ENCODE measurements at places on chromosomes 3 and 15. TPM values are rescaled to one million over a fixed set of nuclear protein-coding genes. Genes with fewer than 3 reads are reported as not detected.
A peak's percentile ranks its signal among the peaks of the same experiment; 100 is the strongest.

NRROS gene
- total RNA-seq: 1.9 TPM

CCR8 gene
- total RNA-seq: 1.0 TPM

RPP25 gene
- 3.3 TPM for total RNA-seq

ARHGEF26 gene
- total RNA-seq: 0.80 TPM

LTF gene
- total RNA-seq: 299 TPM

NUP210 gene
- total RNA-seq: 3.6 TPM

TBCCD1 gene
- 16.0 TPM for total RNA-seq

PATL2 gene
- total RNA-seq: not detected

FAM227B gene
- total RNA-seq: 7.6 TPM

ZNF80 gene
- total RNA-seq: not detected

CCR2 gene
- not detected for total RNA-seq

TIPARP gene
- 90.6 TPM for total RNA-seq

OCA2 gene
- not detected for total RNA-seq

DNA sequence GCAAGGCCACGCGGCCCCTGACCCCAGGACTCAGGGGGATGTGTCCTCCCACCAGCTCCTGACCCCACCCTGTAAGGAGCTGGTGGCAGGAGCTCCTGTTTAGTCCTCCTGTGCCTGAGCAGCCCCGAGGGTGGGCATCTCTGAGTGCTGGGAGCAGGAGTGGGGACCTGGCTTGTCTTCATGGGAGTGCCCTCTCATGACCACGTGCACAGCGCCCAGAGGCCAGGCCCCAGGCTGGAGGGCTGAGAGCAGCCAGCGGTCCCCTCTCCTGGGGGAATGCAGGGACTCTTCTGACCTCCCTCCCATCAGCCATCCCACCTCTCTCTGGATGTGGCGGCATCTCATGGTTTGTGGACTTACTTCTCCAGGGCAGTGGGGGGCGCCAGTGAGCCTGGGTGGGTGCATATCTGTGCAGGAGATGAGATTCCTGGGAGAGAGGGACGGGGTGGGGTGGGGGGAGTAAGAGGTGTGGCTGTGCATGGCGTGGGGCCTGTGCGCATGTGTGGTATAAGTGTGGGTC, 205.6 kb downstream of the TBC1D2B start:
- no peak for DNase-seq

- peak; percentile 43 for DNase-seq
Observed at GRCh38 chr3:194404365-194405140, 5.5 kb upstream of the GP5 start.

DNA sequence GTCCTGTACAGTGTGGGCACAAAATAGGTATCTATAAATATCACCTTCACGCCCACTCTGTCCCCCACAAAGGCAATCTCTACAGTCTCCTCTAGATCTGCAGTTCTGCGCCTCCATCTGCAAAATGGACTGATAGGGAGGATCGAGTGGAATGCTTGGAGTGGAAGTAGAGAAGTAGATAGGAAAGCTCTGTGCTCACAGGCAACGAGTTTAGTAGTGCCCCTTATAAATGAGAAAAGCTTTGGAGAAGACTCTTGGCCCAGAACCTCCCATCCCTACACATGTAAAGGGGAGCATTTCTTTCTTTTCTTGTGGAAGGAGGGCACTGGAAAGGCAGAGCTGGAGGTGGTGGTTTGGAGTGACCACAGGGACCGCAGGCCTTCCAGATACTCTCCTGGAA, 88.5 kb downstream of the ZNF621 start:
- DNase-seq: no peak

DNA sequence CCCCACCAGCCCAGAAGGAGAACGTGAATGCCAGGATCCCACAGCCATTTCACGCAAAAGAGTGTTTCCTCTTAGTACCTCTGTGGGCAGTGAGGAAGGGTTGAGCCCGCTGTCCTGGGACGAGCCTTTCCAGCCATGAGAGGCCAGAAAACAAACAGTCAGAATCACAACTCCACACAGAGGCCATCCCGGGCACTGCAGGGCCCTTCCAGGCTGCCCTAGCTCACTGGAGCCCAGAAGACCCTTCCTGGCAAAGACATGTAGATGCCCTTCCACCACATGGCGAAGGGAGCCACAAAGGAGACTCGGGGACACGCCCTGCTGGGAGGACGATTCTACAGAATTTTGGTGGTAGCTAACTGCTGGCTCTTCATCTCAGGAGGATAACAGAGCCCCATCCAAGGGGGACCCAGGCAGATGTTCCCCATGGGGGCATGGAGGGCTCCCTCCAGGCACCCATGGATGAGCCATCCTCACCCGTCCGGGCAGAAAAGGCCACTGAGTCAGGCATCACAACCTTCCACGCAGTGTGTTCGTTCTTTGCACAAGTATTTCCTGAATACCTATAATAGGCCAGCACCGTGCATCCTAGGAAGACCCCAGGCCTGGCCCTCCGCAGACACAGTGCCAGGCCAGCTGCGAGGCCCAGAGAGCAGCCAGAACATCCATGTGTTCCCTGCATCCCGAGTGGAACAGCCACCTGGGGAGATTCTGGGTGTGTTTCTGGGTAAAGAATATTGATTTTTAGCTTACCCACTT, 47.2 kb downstream of the SLC12A8 start:
- DNase-seq: no peak

DNA sequence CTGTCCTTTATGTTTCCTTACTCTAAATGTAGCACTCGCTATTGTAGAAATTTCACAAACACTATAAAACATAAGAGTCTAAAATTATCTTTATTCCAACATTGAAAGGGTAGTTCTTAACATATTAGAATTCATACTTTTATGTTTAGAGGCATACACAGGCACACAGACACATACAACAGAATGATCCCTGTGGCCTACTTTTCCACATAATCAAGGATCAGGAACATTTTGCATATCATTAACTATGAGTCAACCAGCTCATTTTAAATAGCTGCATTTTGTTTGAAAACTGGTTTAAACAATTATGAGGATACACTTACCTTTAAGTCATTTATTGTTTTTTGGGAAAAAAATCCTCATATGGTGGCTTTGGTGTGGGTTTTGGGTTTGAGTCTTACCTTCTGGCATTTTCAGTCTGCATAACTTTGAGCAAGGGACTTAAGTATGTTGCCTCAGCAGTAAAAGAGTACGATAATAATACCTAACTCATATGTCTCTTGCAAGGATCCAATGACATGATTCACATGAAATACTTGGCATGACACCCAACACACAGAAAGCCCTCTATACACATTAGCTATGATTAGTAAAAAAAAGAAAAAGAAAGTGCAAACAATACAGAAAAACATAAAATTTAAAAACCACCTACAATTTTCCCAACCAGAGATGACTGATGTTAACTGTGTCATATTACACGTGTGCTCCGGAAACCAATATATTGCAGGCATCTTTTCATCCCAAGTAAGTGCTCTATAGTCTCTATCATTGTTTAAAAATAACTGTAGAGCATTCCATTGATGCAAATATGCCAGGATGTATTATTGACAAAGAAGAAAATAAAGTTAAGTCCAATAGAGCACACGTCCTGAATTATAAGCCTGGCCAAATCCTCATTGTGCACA, 213.1 kb upstream of the ADAMTS9 start:
- peak; percentile 38 for DNase-seq

DNA sequence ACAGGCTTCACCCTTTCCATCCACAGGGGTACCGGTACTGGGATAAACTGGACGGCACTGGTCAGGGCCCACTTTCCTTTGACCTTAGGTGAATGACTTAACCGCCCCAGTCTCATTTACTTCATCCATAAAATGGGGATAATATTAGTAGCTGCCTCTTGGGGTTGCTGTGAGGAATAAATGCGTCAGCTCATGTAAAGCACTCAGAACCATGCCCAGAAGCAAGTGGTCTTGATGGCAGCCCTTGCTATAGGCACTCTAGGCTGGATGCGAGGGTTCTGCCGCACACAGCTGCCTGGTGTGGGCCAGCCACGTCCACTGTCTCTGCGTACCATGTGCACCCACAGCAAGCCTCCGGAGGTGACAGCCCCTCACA, 32.2 kb upstream of the FBLN2 start:
- no peak for DNase-seq

- no peak for DNase-seq
Observed at GRCh38 chr15:99993262-99993661, 260.0 kb upstream of the LYSMD4 start.

- DNase-seq: no peak
Observed at GRCh38 chr3:102485701-102486100, 50.9 kb downstream of the ZPLD1 start.

DNA sequence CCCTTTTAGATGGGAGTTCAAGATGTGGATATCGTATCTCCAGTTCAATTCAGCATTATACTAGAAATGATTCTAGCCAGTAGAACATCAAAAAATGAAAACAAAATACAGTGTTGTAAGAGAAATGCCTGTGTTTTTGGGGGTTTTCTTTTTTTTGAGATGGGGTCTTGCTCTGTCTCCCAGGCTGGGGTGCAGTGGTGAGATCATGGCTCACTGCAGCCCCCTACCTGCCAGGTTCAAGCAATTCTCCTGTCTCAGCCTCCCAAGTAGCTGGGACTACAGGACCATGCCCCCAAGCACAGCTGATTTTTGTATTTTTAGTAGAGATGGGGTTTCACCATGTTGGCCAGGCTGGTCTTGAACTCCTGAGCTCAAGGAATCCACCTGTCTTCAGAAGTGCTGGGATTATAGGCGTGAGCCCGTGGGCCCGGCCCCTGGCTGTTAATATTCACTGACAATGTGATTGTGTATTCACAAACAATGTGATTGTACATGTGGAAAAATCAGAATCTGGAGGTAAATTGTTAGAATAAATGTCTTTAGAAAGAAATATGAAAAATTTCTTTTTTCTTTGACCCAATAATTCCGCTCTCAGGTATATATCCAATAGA, 59.0 kb downstream of the ARIH1 start:
- DNase-seq: no peak

DNA sequence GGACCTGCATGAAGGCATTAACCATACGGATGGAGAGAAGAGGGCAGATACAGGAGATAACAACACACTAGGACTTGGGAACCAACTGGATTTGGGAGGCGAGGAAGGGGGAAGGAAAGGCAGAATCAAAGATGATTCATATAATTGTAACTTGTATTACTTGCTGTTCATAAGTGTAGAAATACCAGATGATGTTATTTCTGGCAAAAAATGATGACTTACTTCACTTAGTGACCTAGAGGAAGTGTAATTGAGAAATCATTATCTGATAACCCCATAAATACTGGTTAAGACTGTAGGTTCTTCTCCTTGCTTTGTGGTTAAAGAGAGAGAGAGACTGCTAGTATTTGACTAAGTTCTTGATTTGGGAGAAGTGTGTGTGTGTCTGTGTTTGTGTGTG, 50.5 kb upstream of the GK5 start:
- DNase-seq: peak; percentile 24

- no peak for DNase-seq
Observed at GRCh38 chr3:98952404-98952803, 50.9 kb upstream of the DCBLD2 start.

- no peak for DNase-seq
Observed at GRCh38 chr3:186060222-186060621, 48.7 kb downstream of the ETV5 start.

- no peak for DNase-seq
Observed at GRCh38 chr15:55707951-55708350, 35.0 kb downstream of the PRTG start.

DNA sequence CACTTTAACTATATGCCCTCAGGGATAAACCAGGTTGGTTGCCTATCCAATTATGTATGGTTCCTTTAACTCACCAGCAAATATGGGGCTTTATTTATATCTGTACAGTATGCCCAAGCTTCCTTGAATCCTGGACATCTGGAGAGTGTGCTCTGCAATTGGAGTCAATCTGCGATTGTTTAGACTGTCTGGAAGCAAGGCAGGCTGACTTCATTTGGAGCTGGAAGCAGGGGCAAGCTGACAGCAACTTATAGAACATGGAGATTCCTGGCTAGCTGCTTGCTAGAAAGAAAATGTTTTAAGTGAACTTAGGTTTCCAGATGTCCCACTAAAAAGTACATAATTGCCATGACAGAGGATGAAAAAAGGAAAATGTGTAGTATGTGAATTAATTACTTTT, 63.7 kb upstream of the TPRG1 start:
- DNase-seq: no peak

GRCh38 chr3:143551761-143552160, 296.5 kb downstream of the SLC9A9 start:
- DNase-seq: no peak

DNA sequence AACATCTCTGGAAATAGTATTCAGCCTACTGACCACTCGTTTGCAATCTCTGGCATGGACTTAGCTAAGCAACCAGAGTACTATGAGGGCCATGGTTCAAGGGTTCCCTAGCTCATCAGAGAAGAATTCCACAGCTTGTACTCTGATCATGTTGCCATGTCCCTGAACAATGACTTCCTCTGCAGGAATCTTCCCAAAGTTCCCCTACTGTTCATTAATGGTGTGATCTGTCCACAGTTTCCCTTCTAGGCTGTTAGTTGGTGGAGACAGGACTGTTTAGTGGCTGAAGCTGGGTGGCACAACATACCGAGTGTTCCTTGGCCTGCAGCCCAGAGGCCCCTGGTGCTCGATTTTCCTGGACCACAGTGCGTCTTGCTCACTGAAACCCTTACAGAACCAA, 44.4 kb upstream of the GALNT15 start:
- DNase-seq: peak; percentile 99

- DNase-seq: peak; percentile 6
Observed at GRCh38 chr3:48399387-48400172, 27.6 kb downstream of the FBXW12 start.

- no peak for DNase-seq
Observed at GRCh38 chr3:6079561-6080179, 781.2 kb upstream of the GRM7 start.

DNA sequence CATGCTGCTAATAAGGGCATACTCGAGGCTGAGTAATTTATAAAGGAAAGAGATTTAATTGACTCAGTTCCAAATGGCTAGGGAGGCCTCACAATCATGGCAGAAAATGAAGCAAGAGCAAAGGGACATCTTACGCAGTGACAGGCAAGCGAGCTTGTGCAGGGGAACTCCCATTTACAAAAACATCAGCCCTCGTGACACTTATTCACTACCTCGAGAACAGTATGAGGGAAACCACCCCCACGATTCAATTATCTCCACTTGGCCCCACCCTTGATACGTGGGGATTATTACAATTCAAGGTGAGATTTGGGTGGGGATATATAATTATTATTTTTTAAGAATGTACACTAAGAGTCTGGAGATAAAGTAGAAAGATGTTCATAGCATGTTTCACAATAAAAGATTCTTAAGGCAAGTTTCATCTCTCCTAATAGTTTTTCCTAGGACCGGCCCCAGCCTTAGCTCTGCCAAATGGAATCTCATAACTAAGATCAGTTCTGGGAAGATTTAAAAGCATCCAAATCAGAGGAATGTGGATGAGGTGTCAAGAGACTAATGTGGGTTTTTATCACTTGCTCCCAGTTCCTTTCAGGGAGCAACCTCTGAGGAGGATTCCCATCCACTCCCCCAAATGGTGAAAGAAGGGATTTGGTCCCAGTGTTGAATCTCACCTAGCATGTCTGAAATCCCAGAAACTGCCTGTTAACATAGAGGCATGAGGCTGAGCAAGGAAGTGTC, 221.0 kb downstream of the ZMAT3 start:
- no peak for DNase-seq
